ENCODE measurements at places on chromosomes 2 and 18.

GRCh38 chr2:104432401-104432800 lies 421.5 kb upstream of the POU3F3 start:
- DNase-seq = no peak

DNA sequence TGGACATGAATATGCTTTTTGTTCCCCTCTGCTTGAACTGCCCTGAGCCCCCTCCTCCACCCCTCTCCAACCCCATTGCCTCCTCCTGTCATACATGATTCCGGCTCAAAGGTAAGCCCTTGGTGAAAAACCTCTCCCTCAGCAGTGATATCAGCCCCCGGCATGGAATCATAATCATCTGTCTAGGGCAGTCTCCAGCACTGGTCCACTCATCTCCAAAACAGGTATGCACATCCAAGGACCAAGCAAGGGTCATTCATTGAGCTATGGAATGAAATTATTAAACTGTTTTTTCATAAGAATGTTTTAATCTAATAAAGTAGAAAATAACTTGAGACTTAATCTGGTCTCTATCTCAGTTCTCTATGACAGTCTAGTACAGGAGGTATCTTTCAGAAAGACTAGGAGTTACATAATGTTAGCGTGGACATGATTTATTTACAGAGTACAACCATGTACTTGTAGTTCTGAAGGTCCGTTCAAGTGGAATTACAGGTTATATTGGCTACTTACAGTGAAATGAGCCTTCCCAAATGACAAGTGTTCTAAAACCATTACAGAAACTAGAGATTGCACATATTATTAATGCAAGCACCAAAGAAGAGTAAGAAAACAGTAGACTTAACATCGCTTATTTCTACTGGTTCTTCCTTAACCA lies 75.2 kb downstream of the ACVR1 start:
- DNase-seq = no peak

DNA sequence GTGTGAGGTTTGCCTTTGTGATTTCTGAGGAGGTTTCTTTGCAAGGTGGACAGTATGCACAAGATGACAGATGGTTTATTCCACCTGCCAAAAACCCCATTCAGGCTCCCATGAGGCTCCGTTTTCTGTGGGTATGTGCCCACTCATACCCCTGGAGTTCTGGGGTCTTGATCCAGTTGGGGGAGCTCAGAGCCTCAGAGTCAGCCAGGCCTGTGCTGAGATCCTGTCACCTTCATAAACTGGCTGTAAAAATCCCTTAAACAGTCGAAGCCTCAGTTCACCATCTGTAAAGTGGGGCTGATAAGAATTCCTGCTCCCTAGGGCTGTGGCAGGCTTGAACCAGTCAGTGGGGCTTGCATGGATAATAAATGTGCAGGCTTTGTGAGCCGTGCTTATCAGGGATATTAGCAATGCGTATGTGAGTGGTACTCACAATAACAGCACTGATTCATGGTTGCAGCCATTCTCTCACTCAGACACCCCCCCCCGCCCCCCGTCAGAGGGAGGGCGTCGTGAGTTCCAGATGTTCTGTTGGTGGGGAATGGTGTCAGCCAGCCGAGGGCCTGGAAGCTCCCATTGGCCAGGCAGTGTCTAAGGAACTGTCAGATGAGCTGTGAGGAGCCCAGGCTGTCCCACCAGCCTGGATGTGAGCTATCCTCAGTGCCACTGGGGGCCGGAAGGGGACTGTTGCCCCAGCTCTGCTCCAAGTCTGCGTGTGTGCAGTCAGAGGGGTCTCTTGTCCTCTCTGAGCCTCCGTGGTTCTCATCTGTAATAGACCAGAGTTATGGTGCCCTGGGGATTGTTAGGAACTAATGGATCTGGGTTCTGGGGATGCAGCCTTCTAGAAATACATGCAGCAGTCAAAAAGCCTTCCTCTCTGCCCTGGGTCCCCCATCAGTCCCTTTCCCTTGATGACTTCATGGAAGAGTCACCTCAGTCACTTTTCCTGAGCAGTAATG lies 51.7 kb downstream of the KCNIP3 start:
- DNase-seq = no peak

- DNase-seq = no peak
Measured at GRCh38 chr2:33144243-33144642, 197.5 kb downstream of the LTBP1 start.

- no peak for DNase-seq
Measured at GRCh38 chr2:59084326-59084725, 843.2 kb upstream of the FANCL start.

DNA sequence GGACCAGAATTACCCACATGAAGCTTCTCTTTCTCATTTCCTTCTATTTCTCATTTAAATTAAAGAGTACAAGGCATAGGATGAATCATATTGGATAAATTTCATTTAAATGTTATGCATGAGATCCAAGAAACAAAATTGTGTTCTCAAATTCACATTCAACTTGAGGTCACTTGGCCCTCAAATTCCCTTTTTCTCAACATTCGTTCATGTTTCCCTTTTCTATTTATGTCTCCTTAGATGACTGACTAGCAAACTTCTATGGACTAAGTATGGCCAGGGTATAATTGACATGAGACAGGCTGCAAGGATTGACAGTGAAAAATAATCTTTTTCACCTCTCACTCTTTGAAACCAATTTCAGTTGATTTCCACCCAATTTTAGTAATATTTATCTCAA lies 4.0 kb upstream of the LDLRAD4 start:
- no peak for DNase-seq

- no peak for DNase-seq
Measured at GRCh38 chr18:8615397-8616027, 6.3 kb downstream of the RAB12 start.

- no peak for DNase-seq
Measured at GRCh38 chr2:24875901-24876300, 44.1 kb downstream of the ADCY3 start.

- no peak for DNase-seq
Measured at GRCh38 chr18:63119647-63120046, 199.9 kb downstream of the BCL2 start.

GRCh38 chr18:5058768-5059695 lies 138.0 kb downstream of the AKAIN1 start:
- peak; percentile 33 for DNase-seq

DNA sequence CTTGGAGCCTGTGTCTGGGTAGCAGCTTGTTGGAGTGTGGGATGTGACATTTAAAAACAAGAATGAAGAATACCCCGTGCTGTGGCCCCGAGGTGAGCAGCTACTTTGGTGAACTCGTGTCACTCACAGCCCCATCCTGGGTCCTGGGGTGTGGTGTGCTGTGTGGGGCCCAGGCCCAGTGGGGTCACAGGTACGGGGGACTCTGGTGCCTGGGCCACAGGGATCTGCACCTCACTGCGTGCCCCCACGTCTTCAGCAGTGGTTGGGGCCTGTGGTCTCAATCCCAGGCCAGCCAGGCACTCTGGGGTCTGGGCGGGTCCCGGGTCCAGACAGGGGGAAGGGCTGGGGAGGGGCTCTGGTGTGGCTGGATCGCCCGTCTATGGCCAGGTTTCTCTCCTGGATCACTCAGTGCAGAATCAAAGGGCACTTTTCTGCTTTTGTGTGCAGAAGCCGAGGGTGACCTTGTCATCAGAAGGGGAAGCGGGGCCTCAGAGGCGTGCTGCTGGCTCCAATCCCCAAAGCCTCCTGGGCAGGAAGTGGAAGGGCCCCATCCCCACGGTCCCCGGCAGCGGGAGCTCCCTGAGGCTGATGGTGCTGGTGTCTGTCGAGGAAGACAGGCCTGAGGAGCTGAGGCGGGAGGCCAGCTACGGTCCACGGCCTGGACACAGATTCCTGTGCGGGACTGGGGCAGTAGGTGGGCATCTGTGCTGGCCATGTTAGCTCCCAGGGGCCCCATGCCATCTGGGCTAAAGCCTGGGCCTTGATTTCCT lies 1.4 kb downstream of the GPR35 start:
- DNase-seq = peak; percentile 19

DNA sequence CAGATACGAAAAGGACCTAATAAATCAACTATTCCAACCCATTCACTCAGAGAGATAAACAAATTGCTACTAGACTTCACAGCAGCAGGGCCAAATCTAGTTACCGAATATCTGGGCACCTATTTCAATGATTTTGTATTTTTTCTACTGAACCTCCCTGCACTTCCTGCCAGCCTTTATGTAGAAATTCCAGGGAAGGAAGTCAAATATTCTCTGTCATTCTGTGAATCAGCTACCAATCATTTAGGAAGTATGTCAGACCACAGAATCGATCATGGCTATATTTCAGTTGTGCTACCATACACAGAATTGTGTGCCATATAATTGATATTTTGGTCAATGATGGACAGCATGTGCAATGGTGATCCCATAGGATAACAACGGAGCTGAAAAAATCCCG lies 109.6 kb upstream of the SPOPL start:
- DNase-seq = no peak

DNA sequence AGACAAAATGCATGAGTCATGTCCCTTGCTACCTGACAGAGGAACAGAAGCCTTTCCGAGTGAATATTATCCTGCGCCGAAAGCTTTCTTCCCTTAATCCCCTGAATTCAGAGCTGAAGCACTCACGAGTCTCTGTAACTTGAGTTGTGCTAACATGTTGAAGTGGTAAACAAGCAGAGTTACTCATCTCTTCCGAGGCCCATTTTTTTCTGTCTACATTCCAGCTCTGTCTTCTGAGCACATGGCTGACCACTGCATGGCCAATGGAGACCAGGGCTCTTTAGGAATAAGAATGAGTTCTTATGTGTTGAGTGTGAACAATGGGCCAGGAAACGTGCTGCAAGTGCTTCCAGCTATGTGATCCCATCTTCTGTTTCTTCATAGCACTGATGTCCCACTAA lies 73.1 kb upstream of the PID1 start:
- no peak for DNase-seq

DNA sequence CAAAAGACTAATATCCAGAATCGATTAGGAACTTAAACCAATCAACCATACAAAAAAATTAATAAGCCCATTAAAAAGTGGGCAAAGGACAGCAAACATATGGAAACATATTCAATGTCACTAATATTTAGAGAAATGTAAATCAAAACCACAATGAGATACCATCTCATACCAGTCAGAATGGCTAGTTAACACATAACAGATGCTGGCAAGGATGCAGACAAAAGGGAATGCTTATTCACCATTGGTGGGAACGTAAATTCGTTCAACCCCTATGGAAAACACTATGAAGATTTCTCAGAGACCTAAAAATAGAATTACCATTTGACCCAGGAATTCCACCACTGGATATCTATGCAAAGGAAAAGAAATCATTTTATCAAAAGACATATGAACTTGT lies 468.2 kb upstream of the ST6GAL2 start:
- DNase-seq = no peak

- DNase-seq = no peak
Measured at GRCh38 chr2:98341241-98341640, 5.0 kb upstream of the CNGA3 start.

- no peak for DNase-seq
Measured at GRCh38 chr18:32249147-32249929, 59.5 kb downstream of the MEP1B start.

DNA sequence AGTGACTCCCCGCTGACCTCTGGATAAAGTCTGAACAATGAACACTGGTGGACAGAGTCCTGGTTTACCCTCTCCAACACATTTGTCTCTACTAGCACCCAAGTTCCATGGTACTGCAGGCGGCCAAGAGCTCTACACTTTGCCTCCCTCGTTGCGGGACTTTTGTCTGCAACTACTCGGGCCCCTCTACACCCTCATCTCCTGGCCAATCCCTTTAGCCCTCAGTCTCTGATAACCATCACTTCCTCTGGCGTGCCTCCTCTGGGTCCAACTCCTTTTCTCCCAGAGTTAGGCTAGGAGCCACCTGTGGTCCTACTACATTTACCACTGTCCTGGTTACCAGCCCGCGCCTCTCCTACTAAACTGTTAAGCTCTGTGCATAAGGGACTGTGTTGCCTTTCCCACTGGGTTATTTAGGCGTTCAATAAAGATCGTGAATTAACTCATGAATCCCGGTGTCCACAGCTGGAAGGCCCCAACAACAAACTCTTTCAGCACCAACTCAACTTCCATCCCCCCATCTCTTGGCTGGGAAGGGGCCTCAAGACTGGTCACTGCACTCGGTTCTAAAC lies 757 bp downstream of the HDHD2 start:
- no peak for DNase-seq

DNA sequence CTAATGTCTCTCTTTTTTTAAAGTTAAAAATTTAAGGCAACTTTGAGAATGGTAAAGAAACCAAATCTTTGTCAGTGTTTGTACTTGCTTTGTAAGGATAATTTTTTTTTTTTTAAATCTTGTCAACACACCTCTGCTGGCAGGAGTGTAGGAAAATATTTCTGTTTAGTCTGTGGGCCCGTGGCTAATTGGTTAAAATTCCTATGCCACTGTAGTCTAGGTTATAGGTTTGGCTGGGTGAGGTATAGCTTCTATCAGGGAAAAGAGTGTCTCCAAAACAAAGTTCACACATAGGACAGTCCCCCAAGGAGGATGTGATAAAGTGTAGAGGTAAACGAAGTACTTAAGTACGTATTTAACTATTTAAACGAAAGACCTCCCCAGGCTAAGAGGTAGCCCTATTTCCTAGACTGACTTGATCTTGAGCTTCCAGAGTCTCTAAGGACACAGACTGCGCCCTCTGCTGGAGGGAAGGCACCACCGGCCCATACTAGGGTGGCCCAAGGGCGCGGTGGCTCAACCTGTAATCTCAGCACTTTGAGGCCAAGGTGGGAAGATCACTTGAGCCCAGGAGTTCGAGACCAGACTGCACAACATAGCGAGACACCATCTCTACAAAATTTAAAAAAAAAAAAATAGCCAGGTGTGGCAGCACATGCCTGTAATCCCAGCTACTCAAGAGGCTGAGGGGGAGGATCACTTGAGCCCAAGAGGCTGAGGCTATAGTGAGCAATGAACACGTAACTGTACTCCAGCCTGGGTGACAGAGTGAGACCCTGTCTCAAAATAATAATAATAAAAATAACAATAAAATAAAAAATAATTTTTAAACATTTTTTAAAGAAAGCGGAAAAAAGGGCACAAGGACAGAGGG lies 8.9 kb downstream of the TEX44 start:
- peak; percentile 75 for DNase-seq

GRCh38 chr2:152420936-152421335 lies 86.0 kb downstream of the FMNL2 start:
- DNase-seq = no peak

GRCh38 chr2:54770211-54770610 lies 46.7 kb downstream of the EML6 start:
- no peak for DNase-seq

DNA sequence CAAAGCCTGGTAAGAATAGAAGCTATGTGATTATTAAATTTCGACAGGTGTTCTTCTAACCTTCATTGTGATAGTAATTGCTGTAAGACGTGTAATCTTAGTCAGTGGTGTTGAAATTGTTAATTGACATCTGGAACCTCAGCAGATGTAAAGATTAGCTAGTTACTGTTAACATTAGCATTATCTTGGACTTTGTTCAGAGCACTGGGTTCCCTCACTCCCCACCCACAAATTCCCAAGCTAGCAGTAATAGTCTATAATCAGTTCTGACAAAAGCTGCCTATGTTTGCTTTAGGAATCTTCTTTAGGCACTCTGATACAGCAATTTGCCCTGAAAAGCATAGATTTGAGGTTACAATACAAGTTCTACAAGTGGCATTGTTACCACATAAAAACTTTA lies 233.7 kb downstream of the EN1 start:
- DNase-seq = no peak

GRCh38 chr2:208608122-208608835 lies 201.7 kb downstream of the PTH2R start:
- no peak for DNase-seq

- DNase-seq = no peak
Measured at GRCh38 chr2:240435948-240436682, 652 bp downstream of the GPC1 start.

All from CD4-positive, alpha-beta T cell treated with Interleukin-4 for 4 hours (primary cell).